Endothelial cell (in vitro differentiated cells): ENCODE measurements at places on chromosomes 5 and 9. TPM values are rescaled to one million over a fixed set of nuclear protein-coding genes. Genes with fewer than 3 reads are reported as not detected.

- DNase-seq = no peak
Measured at GRCh38 chr5:149827546-149827945, 97.4 kb downstream of the PPARGC1B start.

DNA sequence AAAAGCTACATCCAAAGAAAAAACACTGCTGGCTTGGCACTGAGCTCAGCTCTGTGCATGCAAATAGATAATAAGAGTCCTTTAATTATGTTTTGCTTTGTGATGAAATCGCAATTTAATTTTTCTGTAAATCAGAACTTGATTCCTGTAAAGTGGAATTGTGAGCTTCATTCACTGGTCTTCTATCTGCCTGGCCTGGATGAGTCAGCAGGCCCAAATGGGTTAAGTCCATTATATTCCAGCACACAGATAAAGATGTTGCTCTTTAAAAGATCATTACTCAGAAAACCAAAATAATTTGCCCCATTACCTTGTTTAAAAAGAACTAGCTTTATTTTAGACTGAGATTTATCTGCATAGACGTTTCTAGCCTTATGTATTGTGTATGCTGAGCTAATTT, 90.4 kb downstream of the CARTPT start:
- no peak for DNase-seq

RICTOR gene
- total RNA-seq = 35.3 TPM

DNA sequence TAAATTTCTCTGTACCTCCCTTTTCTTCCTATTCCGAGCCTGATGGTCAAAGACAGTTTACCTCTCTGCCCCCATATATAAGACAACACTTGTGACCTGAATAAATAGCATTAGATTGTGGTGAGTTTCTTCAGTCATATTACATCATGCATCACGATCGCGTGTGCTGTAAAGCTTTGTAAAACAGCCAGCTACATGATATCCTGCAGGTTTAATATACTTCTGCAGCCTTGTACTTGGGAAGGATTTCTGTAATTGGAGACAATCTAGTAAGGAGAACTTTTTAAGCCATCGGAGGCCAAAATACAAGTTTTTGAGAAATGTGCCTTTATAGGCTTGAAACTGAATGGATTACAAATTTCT, 711.8 kb upstream of the WWC1 start:
- DNase-seq = no peak

PRKACG gene
- not detected for total RNA-seq

GRCh38 chr9:107375651-107376369, 92.7 kb downstream of the RAD23B start:
- no peak for DNase-seq

DNA sequence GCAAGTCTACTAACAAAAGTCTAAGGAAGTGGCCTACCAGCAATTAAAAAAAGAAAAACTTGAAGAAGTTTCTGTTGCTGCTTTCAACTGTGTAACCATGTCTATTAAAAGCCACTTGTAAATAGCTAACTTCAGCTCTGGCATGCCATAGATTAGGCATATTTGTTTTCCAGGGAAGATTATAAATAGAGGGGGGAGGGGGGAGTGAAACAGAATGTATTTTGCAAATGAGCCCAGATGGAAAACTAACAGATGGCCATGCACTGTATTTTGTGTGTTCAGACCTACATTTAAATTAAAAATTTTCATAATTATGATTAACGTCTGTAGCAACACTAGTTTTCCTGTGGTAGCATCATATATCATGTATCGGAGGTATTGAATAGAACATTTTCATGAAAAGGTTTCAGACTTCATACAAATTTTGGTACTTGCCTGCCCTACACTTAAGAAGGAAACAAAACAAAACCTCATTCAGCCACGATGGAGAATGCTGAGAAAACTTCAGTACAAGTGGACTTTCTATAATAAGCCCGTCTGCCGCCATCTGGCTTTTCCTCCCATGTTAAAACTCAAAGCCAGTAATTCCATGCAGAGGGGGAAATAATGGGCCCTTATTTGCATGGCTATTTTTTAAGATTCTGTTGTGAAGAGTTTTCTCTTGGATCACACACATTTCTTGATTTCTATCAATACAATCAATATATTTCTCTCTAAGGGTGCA, 220.4 kb upstream of the SMARCA2 start:
- no peak for DNase-seq

DNA sequence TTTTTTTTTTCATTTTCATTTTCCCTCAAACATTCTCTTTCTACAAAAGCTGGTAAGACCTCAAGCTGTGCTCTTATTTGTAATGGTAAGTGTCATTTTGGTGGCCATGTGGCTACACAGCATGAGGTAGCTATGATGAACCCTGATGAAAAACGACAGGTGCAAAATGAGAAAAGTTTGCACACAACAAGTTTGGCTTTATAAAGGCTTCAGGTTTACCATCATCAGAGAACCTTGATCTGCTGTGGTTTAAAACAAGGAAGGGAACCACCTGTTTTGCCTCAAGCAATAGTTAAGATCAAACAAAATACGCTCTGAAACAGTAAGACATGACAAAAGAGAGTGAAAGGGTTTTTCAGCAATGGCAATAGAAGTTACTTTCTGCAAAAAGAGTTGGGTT, 1124.6 kb upstream of the ACO1 start:
- DNase-seq = no peak

- no peak for DNase-seq
Measured at GRCh38 chr9:18604767-18605730, 131.1 kb downstream of the ADAMTSL1 start.

SPATA31E1 gene
- 0.05 TPM for total RNA-seq

DNA sequence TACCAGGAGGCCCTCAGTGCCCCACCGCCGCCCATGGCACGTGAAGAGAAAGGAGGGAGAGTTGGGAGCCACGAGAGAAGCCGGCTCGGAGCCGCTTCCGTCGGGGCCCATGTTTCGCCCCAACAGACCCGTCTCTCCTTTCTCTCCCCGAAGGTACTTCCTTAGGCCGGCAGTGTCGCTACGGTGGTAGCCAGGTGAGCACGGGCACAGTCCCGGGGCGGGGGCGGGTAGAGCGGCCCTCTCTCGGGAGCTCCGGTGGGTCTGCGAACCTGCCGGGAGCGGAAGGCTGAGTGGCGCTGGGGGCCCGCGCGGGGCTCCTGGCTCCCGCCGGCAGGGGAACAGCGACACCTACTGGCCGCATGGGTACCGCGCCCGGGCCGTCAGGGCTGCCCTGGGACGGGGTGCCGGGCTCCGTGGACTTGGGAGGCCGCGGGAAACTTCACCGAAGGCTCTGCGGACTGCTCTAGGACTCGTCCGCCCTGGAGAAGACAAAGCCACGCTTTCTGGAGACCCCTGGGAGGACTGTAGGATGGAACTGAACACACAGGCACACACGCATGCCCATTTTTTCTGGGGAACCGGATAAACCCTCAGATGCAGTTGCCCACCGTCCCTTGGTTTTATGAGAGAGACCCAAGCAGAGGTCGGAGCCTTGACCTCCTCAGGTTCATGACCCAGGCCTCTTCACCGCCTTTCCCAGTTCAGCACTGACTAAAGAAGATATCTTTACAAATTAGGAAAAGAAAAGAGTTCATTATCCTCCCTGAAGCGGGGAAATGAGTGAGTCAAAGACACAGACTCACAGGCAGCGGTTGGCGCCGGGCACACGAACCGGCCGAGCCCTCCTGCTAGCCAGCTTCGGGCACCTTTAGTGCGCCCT, 202.5 kb downstream of the MEF2C start:
- DNase-seq = peak; percentile 95

DNA sequence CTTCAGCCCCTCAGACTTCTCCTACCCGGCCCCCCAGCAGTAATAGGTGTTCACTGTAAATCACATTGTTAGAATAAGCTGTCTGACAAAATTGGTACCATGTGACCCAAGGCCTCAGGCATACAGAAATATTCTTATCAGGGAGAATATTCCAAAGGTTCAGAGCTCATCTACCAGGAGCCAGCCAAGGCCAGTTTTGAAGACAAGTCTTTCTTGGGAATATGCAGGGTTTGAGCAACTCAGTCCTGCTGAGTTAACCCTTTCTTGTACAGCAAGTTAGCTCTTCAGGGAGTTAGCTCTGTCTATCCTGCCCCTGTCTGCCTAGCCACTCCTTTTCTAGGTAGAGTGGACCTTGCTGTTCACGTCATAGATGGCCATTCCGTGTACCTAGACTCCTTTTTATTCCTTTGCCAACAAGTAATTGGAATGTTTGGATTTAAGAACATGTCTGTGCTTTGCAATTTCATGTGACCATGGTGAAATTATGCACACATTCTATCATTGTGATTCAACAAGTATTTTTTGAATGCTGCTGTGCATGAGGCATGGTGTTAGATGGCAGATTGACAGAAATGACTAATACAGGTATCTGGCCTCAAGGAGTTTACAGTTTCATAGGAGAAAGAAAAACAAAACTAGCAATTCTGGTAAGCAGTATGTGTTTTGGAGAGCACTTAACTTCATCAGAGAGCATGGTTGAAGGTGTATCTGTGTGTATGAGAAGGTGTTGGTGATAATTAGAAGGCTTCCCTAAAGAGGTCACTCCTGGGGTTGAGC, 22.6 kb downstream of the TGFBR1 start:
- no peak for DNase-seq

DNA sequence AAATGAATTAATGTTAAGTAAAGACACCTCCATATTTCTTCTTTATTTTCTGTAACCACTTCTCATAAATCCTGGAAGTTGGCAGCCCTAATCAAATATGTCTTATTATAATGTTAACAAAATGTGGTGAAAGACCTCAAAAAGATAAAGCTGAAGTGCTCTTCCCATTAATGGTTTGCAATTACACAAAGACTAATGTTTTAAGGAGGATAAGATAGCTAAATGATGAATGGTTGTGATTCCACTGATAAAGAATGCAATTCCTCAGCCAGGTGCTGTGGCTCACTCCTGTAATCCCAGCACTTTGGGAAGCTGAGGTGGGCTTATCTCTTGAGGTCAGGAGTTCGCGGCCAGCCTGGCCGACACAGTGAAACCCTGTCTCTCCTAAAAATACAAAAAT, 125.8 kb upstream of the SNX2 start:
- no peak for DNase-seq

GRCh38 chr5:15008476-15008875, 136.9 kb upstream of the ANKH start:
- DNase-seq = no peak

DNA sequence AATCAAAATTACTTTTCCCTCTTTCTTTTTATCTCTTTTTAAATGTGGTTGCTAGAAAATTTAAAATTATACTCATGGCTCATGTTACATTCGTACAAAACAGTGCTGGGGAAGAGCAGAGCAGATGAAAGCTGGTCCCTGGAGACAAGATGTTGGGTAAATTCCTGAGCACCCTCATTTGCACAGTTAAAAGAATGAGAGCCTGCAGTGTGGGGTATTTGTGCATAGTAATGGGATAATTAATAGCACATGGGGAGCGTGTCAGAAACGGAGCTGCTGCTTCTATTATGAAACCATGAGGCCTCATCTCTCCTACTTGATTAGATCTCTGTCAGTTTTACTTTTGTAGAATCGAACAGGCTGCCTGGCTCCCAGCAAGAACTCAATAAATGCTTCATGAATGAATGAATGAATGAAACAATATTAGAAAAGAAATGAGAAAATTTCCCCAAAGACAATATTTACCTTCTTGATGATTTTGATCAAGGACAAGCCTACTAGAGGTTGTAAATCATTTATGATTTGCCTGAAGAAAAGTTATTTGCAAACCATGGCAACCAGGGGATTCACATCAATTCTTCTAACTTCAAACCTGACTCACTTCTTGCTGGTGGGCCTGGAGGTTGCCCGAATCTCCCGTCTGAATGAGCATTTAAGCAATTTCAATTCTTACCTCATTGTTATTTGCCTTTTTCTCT, 177.2 kb upstream of the TUT7 start:
- no peak for DNase-seq

DNA sequence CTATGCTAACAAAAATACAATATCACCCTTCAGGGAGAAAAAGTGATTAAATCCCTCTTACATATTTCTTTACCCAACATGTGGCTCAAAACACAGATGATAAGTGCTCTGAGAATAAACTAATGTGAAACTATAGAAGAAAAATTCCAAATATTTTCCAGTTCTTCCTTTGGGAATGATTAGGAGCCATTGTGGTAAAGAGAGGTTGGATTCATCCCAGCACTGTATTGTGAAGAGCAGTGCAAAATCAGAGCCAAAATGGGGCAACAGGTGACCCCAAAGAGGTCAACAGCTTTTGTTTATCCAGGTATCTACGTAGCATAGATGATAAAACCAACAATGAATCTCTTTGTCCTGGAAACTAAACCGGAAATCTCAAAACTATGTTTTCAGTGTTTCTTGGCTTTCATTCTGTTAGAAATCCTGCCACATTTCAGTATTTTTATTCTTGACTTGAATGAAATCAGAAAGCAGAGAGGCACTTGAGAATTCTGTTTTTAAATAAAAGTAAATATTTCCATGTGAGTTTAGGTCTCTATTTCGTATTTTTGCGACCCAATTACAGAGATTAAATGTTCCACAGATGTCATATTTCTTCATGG, 120.4 kb upstream of the FST start:
- no peak for DNase-seq

DNA sequence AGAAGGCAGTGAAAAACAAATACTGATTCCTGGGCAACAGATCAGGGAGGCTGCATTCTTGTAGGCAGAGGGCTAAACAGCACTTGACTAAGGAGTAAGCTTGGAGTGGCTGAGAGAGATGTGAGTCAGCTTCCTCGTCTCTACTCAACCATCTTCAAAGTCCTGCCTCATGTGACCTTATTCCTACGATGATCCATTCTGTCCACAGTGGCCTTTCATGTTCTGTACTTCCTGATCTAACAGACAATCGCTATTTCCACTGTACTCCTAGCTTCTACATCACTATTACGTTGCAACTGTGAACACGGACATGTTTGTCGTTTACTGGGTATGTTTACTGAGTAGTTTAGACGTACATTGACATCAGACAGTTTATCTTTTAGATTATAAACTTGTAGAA, 365.4 kb downstream of the ARL15 start:
- DNase-seq = no peak

DNA sequence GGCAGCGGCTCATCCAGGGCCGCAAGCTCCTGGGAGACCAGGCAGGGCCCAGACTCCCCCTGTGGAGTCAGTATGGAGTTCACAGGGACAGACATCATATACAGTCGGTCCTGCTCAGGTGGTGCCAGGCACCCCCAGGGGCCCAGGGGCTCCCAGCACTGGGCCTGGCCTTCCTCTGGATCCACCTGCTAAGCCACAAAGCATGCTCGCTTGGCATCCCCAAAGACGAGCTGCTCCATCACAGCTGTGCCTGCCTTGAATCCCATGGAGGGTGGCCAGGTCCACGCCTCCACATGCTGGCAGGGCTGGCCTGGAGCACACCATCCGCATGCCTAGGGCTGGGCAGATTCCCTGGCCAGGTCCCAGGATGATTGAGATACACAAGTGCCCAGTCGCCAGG, 4.6 kb downstream of the BICD2 start:
- DNase-seq = no peak

GRCh38 chr9:109143881-109144562, 23.0 kb downstream of the FRRS1L start:
- DNase-seq = no peak

GRCh38 chr9:127536499-127536898, 75.6 kb upstream of the STXBP1 start:
- no peak for DNase-seq

- DNase-seq = peak; percentile 1
Measured at GRCh38 chr9:114011313-114011712, 66.8 kb downstream of the AMBP start.

GRCh38 chr9:83538172-83538889, at the start of gene FRMD3:
TSS of gene FRMD3 (minus strand) at chr9:83538401. CDS start at chr9:83538231, 170 bp downstream.
- DNase-seq = peak; percentile 80

GRCh38 chr5:143562935-143563334, 159.4 kb upstream of the NR3C1 start:
- no peak for DNase-seq

- no peak for DNase-seq
Measured at GRCh38 chr5:133749331-133749985, 137.1 kb upstream of the FSTL4 start.

OR13D1 gene
- not detected for total RNA-seq

FAM163B gene
- not detected for total RNA-seq

KIF12 gene
- 0.26 TPM for total RNA-seq
